ENCODE measurements at places on chromosomes 11 and 22.

DNA sequence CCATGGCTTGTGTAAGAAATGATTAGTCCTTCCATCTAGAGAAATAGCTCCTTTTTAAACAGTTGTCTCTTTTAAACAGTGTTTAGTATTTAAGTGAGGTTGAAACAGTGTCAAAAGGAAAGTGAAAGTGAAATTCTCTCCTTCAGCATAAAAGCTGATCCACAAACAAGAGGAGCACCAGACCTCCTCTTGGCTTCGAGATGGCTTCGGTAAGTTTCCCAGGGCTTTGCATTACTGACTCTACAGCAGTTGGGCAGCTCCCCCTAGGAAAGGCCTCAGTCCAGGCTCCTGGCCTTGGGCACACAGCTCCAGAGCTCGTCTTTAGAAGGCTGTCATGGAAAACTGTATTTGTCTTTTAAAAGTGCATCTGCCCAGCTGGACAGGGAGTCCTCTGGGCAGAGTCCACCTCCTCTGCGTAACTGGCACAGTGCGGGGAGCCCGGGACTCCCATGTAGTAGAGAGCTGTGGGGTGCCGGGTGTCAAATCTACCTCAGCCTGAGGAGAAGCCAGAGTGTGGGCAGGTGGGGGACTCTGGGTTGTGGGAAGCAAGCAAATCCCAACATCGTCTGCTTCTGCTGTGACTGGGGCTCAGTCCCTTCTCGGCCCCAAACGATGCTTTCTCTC is at the start of gene PLAAT4:
Gene PLAAT4, plus strand, starts transcription at position 140 of the 624 bp plus-strand sequence. Its CDS starts 61 bp downstream, at position 201.
- DNase-seq, result peak; percentile 18

GRCh38 chr11:100176456-100176855 is 510.6 kb upstream of the ARHGAP42 start:
- DNase-seq, result no peak

DNA sequence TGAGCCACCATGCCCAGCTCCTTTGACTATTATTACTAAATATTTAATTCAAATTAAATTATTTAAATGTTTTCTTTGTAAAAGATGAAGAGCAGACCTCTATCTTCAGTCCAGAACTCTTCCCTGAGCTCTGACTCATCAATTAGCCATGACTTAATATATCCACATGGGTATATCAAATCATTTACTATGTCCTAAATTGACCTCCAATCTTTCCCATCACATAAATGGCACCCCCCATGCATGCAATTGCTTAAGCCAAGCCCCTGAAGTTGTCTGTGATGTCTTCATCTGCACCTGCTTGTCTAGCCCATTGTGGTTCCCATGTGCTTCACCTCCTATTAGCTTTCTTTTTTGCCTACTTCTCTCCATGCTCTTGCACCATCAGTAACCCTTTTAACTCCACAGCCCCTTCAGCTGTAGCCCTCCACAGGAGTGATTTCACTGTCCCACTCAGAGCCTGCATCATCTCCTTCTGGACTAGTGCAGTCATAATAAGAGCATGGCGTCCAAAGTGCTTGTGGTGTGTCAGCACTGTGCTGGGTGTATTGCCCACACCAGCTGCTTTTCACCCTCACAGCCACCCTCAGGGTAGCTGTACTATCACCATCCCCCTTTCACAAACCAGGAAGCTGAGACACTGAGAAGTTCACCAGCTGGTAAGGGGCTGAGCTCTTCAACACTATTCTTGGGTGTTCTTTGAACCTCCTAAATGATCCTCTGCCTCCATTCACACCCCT is 11.8 kb upstream of the THY1 start:
- no peak for DNase-seq

DNA sequence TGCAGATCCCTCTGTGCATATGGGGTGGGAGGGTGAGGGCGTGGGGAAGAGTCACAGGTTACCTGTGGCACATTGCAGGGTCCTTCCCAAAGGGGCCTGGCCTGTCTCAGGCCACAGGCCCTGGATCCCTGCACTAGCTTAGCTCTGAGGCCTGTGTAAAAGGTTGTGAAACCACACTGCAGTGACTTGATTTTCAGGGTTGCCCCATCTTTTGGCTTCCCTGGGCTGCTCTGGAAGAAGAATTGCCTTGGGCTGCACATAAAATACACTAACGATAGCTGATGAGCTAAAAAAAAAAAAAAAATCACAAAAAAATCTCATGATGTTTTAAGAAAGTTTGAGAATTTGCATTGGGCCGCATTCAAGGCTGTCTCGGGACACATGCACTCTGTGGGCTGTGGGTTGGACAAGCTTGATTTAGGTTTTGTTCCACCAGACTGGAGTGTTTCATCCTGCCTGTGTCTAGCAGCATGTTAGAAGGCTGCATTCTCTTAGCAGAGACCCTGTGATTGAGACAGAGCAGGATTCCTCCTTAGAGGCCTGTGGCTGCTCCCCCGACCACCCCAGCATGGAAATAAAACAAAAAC is 35.9 kb upstream of the TREH start:
- DNase-seq, result no peak

DNA sequence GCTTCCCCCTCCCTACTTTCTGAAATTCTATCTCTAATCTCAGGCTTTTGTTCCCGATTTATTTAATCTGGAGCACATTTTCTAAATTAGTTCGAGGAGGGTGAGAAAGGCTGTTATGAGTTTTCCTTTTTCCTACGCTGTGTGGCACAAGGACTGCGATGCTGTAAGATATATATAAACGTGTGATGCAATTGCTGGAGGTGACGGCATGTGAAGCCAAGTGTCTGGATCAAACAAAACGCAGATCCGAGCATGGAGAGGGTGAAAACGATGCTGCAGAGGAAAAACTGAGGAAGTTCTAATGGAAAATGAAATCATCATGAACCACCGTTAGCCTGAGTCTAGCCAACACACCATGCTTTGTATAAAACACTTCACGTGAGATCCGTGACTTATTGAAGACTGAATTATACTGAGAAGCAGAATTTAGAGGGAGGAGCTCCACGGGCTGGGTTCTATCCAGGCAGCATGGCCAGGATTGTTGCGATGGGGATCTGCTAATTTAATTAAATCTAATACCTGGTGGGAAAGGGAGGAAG is 4.4 kb downstream of the PKNOX2 start:
- DNase-seq, result no peak

DNA sequence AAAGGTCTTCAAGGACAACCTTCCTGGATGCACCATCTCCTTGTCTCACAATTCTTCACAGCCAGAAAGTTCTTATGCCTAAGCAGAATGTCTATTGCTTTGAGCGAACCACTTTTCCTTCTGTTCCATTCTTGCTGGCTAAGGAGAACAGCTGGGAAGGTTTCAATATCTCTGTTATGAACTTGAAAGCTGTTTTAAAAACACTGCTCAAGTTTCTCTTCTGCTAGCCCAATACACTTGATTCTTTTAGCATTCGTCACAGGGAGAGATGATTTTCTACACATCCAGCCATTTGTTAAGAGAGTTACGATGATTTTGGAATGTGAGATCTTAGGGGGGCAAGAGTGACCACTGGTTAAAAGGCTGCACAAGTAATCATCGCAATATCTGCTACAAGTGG is 249.3 kb downstream of the KIRREL3 start:
- no peak for DNase-seq

DNA sequence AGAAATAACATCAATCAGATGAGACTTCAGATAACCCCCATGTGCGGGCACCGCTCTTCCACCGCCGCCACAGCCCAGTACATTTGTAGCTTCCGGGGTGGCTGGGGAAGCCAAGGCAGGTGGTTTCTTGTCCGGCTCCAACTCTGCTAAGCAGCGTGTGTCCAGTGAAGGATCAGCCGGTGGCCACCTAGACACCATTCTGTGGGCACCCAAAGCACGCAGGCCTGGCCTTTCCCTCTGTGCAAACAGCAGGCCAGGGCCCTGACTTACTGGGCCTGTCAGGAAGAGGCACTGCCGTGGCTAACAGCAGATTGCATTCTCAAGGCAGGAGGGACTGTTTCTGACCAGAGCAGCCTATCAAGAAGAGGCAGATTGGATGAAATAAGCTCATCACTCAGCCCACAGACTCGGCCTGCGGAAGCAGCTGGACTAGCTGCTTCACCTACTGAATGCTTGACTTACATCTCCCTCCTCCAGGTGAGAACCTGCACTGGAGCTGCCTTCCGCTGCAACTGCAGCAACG is 74.8 kb downstream of the ETS1 start:
- no peak for DNase-seq

GRCh38 chr11:67270256-67271204 is 4.3 kb downstream of the GRK2 start:
- DNase-seq, result no peak

GRCh38 chr22:49469896-49470740 is 357.6 kb downstream of the BRD1 start:
- no peak for DNase-seq

GRCh38 chr11:112570333-112570732 is 309.7 kb upstream of the PLET1 start:
- DNase-seq, result no peak

DNA sequence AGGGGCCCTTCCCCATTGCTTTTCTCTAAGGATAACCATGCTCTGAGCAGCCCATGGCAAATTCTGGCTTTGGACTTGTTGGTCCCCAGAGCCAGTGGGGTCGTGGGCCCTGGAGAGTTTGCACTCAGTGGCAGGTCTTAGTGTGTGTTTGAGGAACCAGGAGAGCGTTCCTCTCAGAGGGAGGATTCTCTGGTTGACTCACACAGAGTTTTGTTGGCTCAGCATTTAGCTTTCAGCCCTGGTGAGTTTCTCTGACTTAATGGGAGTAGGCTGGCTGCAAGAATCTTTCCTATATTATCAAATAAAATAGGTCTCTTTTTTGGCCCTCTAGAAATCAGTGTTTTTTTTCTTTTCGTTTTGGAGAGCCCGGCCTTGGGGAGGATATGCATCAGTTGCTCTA is 20.9 kb downstream of the ST14 start:
- no peak for DNase-seq

- DNase-seq, result peak; percentile 14
These were observed 743.6 kb downstream of the ETS1 start for GRCh38 chr11:127843483-127844396.

DNA sequence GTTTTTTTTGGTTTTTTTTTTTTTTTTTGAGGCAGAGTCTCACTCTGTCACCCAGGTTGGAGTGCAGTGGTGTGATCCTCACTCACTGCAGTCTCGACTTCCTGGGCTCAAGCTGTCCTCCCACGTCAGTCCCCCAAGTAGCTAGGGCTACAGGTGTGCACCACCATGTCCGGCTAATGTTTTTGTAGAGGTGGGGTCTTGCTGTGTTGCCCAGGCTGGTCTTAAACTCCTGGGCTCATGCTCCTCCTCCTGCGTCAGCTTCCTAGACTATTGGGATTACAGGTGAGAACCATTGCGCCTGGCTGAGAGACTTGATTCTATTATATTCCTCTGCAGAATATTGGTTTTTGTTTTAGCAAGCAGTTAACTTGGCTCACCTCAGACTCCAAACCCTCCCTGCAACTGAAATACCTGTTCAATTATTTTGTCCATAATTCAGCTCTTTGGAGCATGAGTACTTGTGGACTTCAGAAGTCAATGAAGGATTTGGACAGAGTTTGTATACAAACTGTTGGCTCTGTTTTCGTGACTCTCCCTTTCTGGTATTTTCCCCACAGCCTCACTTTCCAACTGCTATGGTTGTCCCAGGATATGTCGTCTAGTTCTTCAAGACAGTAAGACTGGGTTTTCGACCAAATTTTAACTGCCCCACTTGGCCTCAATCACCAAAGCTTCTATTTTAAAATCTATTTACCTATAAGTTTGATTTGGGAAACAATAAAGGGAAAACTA is 69.1 kb upstream of the ADORA2A start:
- no peak for DNase-seq

DNA sequence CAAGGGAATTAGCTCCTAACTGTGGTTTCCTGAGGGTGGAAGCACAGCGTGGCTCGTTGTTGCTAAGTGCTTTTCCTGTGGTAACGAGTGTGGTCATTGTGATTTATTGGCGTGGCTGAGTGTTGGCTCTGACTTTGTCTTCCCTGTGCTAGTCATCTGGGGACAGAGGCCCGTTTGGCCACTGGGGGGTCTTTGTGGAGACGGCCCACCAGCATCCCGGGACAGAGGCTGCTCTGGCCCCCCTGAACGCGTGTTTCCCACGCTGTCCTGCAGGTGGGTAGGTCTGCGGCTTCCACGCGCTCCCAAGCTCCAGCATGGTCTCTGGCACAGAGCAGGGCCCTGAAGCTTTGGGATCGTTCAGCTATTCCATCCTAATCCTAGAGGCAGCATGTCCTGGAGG is 1040.0 kb downstream of the TBC1D22A start:
- DNase-seq, result no peak

- no peak for DNase-seq
These were observed 301.2 kb downstream of the CADM1 start for GRCh38 chr11:115202900-115203552.

DNA sequence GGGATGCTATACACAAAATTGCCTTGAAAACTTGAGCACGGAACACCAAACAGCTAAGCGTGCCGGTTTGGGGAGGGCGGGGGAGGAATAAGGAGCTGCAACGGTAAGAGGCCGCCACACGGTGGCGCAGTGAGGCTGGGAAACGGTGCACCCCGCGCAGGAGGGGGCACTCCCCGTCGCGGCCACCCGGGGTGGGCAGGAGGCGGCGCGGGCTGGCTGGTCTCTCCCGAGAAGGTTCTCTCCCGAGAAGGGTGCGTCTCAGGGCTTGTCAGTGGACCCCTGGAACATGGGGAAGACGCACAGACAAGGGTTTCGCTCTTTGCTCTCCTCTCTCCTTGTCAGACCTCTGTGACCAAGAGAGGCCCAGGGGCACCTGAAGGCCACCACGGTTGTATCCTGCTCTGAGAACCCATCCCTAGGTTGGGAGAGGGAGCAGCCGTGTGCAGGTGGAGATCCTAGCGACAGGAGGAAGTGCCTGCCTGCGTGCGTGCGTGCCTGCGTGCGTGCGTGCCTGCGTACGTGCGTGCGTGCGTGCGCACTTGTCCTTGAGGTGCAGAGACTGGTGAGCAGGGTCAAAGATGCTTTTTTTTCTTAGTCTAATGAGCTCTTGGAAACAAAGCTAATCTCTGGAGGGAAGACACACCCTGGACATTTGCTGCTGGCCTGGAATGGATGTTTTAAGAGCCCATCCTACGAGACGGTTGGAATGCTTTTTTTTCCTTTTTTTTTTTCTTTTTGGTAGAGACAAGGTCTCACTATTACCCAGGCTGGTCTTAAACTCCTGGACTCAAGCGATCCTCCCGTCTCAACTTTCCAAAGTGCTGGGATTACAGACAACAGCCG is 18.1 kb upstream of the JAM3 start:
- peak; percentile 55 for DNase-seq

All from activated effector memory CD4-positive, alpha-beta T cell treated with Interleukin-2 at 50 U/mL for 16 hours (primary cell).